ENCODE measurements at places on chromosomes 5 and 9.

- peak; percentile 49 for DNase-seq
These were observed 219.8 kb downstream of the ARL15 start for GRCh38 chr5:54090495-54091120.

- no peak for DNase-seq
These were observed 82.0 kb upstream of the DMRT1 start for GRCh38 chr9:759541-759940.

DNA sequence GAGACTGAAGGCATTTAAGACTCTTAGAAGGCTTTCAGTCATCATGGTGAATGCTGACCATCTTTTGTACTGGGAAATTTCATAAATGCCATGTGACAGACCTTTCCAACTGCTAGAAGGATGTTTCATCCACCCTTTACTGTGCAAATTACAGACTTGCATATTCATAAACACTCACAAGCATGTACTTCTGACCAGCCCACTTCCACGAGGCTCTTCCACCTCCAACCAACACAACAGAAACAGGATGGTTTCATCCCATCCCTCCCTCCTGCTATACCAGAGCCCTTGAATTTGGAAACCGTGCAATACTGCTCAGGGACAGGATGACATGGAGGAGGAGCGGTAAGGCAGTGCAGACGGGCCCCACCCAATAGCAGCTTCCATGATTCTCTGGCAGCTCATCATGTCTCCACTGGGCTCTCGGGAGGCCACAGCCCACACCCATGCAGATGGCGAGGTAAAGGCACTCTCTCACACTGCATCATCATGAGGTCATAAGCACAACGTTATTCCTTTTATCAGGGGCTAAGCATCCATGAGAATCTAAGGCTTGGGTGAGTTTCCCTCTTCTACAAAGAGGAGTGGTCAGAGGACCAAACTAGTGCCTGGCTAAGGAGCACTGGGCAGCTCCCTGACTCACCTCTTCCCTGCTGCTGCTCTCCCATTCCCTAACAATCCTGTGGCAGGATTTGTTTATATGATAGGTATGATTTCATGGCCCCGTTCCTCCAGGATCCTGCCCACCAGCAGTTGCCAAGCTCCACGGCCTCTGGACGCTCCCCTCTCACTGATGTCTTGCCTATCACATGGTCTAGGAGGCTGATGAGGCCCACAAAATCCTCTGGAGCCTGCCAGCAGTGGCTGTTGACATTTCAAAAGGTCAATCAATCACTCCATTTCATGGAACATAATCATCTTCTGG, 94.4 kb upstream of the FSTL4 start:
- no peak for DNase-seq

DNA sequence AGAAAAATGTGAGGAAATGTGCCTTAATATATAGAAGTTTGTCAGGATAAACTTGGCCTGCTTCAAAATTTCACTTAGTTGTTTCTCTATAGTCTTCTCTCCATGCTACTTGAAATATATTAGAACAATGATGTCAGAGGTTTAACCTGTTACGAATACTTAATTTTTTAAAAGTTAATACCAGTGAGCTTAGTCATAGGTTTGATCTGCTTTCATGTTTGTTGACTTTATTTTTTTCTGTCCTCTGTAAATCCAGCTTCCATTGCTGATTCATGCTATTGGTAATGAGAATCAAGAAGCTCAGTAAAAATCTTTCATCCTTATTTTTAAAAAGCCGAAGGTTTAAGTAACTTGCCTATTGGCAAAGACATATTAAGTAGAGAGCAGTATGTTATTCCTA, 27.9 kb downstream of the BDP1 start:
- DNase-seq: peak; percentile 31

DNA sequence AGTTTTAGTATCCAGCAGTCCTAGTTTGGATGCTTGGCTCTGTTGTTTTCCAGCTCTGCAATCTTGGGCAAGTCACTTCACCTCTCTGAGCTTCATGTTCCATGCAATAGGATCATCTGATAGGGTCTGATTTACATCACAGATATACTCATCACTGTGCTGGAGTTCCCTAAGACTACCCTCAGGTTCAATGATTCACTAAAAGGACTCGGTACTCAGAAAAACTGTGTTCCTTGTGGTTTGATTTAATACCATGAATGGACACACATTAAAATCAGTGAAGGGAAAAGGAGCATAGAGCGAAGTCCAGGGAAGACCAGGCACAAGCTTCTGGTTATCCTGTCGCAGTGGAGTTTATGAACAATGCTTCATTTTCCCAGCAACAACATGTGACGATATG, 119.9 kb upstream of the EFNA5 start:
- no peak for DNase-seq

GRCh38 chr9:79896390-79896980, 324.7 kb downstream of the TLE4 start:
- no peak for DNase-seq

- DNase-seq: no peak
These were observed 10.4 kb downstream of the UIMC1 start for GRCh38 chr5:176995896-176996767.

GRCh38 chr5:73412597-73412988, 36.0 kb downstream of the FOXD1 start:
- no peak for DNase-seq

DNA sequence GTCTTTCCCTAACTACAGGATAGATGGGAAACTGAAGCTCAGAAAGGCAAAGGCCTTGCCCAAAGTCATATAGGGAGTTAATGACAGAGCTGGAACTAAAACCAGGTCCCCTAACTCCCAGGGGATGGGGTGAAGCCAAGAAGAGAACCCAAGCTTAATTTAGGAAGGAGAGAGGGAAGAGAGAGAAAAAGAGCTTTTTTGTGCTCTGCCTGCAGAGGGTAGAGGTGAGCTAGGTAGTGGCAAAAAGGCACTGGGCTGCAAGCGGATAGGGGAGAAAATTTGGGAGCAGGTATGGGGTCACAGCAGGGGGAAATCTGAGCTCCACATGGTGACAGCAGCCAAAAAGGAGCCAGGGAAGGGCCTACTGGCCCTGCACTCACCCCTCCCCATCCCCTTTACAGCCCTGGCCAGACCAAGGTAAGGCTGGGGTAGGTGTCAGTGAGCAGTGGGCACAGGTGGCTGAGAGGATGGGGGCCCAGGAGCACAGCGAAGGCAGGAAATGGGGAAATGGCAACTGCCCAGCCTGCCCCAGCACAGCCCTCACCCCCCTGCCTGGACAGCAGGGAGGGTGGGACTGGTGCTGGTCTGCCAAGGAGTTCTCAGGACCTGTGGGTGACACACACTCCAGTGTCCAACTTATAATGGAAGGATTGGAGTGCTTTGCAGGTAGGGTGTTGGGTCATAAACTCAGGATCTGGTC, 3.3 kb downstream of the ENHO start:
- no peak for DNase-seq

GRCh38 chr9:73137286-73137899, 14.3 kb upstream of the ANXA1 start:
- no peak for DNase-seq

All from smooth muscle cell of the brain vasculature (primary cell).